ENCODE measurements at places on chromosomes 11 and 22.

DNA sequence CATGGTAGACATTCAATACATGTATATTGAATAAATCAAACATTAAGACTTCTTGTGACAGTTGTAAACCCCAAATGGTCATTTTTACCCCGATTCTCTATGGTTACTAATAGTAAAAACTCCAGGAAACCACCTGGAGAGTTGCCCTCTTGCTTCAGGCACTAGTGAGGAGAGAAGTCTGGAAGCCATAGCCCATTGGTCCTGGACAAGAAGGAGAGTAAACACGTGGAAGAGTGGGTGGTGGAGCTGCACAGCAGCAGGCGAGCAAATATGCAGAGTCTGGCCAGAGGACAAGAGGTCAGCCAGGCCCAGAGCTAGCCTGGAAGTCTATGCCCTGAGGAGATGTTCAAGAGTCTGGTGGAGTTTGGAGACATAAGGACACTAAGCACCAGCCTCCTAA lies 17.7 kb downstream of the DCHS1 start:
- no peak for DNase-seq

DNA sequence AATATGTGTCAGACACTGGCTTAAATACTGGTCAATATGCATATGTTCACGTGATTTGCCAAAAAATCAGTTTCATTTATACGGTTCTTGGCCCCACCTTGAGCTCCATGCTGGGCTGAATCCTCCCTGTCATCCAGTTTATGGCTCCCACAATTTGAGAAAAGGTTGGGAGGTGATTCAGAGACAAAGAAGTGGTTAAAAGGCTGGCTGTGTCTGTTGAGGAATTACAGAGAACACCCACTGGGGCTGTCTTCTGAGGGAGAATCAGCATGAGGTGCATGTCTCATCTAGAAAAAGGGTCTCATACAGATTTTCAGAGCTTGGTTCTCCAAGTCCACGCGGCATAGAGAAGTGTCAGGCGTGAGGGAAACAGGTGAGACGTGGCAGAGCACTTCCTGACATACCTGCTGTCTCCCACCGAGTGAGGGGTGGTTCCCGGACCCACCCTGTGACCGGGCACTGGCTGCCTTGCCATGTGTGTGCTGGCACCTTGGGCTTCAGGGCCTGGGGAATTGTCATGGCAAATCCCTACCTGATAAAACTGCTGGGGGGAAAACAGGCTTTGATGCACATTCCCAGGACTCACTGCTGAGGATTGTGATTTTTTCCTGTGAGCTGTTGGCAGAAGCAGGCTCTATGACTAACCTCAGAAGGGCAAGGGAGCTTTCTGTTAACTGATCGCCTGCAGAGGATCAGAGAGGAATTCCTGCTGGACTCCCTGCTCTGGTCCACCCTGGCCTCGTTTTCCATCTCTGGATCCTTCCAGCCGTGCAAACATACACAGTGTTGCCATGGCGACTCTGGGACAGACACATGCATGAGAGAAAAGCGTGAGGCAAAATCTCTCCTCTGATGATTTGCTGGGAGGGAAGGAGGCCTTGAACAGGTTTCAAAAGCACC lies 223.6 kb downstream of the ADAMTS15 start:
- DNase-seq = no peak

DNA sequence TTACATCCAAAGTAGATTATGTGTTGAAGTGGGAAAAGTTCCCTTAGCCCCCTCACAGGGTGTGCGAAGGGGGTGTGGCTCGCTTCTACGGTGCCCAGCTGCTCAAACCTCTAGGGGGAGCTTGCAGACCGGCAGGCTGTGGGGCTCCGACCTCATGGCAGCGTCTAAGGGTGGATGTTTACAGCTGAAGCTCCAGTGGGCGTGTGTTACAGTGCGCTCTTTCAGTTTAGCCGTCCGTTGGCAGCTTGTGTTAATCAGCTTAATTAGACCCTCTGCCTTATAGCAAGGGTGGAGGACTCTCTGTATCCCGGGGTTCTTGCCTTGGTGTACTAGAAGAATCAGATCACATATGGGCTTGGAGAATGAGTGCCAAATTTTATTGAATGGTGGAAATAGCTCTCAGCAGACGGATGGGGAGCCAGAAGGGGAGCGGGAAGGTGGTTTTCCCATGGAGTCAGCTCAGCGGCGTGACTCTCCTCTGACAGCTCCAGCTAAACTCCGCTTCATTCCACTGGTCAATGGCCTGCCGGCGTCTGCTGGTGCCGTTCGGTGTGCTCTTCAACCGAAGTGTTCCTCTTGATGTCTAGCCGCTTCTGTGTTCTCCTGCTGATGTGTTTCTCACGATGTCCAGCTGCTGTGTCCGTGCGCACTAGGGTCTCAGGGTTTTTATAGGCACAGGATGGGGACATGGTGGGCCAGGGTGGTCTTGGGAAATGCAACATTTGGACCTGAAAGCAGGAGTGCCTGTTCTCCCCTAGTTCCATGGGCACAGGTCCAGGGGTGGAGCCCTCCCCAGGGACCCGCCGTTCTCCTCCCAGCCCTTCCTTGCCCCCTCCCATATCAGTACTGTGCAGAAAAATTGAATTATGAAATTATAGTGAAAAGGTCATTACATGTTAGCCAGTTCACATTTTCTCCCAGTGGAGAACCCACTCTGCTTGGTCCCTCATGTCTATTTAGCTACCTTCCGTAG lies 28.6 kb upstream of the OR10G7 start:
- DNase-seq = no peak

- no peak for DNase-seq
These were observed at the start of gene C11orf86 for GRCh38 chr11:66974724-66975404. TSS of gene C11orf86 (plus strand) at chr11:66975304. CDS start at chr11:66975363, 59 bp downstream.

- DNase-seq = no peak
These were observed 2.3 kb downstream of the EFEMP2 start for GRCh38 chr11:65870307-65870658.

- no peak for DNase-seq
These were observed 1514.0 kb downstream of the FAM181B start for GRCh38 chr11:81219661-81220060.

- DNase-seq = no peak
These were observed 89.5 kb downstream of the WNT7B start for GRCh38 chr22:45887202-45888131.

DNA sequence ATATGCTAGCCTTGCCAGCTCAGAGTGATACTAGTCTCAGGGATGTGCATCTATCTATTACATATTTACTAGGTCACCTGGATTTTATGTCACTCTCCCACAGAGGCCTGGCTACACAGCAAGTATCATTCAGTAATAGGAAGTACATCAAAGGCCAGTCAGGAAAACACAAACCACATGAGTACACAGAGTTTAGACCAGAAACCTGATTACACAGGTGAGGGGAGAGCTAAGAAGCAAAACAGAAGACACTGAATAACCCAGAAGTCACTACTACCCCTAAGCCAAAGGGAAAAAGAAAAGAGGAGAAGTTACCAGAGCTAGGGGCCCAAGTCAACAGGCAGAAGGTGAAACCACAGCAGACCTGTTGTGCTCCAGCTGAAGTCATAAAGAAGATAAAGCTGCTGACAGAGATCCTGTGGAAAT lies 13.3 kb downstream of the LPXN start:
- no peak for DNase-seq

DNA sequence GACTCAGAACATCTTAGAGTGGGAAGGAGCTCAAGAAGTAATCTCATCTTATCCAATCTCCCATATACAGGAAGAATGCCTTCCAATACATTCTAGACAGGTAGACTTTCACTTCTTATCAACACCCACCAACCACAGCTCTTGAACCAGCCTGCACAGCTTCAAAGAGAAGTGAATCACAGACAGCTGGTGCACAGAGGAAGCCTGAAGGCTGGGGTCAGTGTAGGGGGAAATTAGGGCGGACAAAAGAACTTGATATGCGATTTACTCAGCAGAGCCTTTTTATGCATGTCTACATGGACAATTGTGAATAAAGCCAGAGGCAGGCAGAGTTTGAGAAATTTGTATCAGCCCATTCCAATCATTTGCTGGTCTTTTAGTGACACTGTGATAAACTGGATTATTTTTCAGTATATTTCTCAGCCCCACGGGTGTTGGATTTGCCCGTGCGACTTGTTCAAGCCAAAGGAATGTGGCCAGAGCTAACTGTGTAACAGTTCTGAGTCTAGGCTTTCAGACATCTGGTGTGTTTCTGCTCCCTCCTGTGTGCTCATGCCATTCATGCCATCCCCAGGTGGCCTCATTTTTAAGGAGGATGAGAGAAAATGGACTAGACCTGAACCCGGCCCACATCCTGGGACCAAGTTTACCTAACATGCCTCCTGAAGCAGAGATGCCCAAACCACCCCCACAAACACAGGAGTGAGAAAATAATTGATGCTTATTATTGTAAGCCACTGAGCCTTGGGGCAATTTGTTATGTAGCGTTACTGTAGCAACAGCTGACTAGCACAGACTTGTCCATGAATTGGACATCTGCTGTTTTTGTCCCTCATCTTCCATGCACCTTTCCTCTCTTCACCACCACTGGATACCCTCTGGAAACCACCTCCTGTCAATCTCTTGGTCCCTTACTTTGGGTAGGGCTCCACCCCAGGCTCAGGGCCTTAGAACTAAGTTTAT lies 137.5 kb upstream of the HSD17B12 start:
- no peak for DNase-seq

GRCh38 chr11:41281131-41281742 lies 178.2 kb downstream of the LRRC4C start:
- no peak for DNase-seq

- no peak for DNase-seq
These were observed 657 bp downstream of the CWC15 start for GRCh38 chr11:94972700-94973098.

GRCh38 chr11:57936050-57936418 lies 87.6 kb upstream of the OR9Q1 start:
- DNase-seq = no peak

GRCh38 chr22:22684580-22685561 lies 40.5 kb downstream of the GGTLC2 start:
- no peak for DNase-seq

All from frontal cortex (tissue), 4 donors.